Stimulated activated CD4-positive, alpha-beta T cell treated with anti-CD3 and anti-CD28 coated beads, Interleukin-12 subunit alpha, Interleukin-12 subunit beta, amount 100 ng/mL, for 48 hours (primary cell): ENCODE measurements at places on chromosomes 2 and 18.

DNA sequence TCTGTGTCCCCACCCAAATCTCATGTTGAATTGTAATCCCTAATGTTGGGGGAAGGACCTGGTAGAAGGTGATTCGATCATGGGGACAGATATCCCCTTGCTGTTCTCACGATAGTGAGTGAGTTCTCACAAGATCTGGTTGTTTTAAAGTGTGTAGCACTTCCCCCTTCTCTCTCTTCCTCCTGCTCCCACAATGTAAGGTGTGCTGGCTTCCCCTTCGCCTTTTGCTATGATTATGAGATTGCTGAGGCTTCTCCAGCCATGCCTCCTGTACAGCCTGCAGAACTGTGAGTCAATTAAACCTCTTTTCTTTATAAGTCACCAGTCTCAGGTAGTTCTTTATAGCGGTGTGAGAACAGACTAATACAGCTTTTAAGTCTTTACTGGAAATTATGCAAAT, 193.3 kb upstream of the RBBP8 start:
- DNase-seq, result no peak

- no peak for DNase-seq
Measured at GRCh38 chr18:79010802-79011201, 31.2 kb downstream of the SALL3 start.

DNA sequence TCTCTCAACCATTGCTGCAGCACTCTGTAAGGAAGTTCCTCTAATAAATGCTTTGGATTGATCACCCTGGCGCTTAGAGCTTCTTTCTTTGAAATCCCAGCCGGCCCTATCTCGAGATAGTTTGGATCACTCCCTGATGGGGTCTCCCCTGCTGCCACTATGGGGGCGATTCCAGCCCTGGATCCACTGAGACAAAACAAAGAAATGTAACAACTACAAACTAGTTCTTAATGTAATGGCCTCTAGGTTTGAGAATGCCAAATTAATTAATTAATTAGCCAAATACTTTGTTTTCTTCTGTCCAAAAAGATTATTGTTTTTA, 15.2 kb downstream of the SRSF7 start:
- no peak for DNase-seq

- DNase-seq, result no peak
Measured at GRCh38 chr18:47799376-47799775, 131.1 kb downstream of the SMAD2 start.

- no peak for DNase-seq
Measured at GRCh38 chr2:10350761-10351160, 48.1 kb downstream of the HPCAL1 start.

DNA sequence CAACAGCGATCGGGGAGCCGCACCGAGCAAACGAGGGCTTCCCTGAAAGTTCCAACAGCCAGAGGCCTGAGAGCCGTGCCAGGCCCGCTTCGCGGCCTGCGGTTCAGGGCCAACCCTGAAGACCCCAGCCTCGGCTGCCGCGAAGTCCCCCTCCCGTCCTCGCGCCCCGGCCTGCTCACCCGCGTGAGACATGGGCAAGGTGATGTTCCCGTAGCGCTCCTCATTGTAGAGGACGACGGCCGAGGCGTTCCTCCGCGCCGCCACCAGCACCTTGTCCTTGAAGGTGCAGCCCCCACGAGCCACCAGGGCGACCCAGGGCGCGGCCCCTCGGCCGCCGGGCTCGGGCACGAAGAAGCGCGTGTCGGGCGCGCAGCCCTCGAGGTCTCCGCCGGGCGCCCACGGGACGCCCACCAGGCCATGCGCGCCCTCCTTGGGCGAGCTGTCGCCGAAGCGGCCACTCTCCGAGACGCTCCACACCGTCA, 510 bp downstream of the RNF149 start:
- no peak for DNase-seq
